HS-5 (cell line): ENCODE measurements at places on chromosomes 5 and 9.

DNA sequence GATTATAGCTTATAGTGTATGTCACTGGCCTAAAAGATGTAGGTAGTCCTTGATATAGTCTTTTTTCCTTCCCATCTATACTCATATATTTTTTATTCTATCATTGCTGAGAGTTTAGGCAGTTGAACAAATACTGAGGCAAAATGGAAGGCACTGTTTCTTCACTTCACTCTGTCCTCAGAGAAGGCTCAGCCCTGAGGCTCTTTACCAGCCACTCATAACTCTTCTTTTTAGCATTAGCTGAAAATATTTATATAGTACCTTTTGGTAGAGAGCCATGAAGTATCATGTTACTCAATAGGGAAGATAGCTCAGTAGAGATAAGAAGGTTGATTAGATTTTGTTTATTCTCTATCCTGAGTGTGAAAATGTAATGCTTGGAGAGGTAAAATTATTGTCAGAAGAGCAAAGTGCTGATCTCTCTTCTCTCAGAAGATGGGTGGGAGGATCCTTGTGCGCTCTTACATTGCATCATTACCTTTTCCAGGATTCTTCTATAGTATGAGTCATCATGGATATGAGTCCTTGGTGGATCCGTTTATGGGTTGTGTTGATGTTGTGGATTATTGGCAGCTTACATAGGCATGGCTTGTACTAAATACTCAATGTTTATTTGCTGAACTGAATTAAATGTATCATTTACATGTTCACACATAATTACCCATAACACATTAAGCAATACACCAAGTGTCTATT, 88.1 kb downstream of the ANXA1 start:
- DNase-seq = no peak

- no peak for DNase-seq
Measured at GRCh38 chr9:101840694-101841188, 102.3 kb upstream of the GRIN3A start.

- no peak for DNase-seq
Measured at GRCh38 chr9:107681988-107682387, 192.4 kb upstream of the KLF4 start.

GRCh38 chr5:56606192-56606591, 209.2 kb upstream of the MAP3K1 start:
- no peak for DNase-seq

- no peak for DNase-seq
Measured at GRCh38 chr9:5230554-5230953, 665 bp upstream of the INSL4 start.

DNA sequence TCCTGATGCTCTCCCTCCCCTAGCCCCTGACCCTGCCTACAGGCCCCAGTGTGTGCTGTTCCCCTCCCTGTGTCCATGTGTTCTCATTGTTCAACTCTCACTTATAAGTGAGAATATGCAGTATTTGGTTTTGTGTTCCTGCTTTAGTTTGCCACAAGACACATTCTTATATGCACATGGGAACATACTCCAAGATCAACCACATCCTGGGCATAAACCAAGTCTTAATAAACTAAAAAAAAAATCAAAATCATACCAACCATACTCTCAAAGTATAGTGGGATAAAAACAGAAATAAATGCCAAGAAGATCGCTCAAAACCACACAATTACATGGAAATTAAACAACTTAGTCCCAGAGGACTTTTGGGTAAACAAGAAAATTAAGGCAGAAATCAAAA, 11.2 kb upstream of the ZCCHC9 start:
- no peak for DNase-seq
